Karpas-422 (cell line): ENCODE measurements at places on chromosomes 7 and 10.

DNA sequence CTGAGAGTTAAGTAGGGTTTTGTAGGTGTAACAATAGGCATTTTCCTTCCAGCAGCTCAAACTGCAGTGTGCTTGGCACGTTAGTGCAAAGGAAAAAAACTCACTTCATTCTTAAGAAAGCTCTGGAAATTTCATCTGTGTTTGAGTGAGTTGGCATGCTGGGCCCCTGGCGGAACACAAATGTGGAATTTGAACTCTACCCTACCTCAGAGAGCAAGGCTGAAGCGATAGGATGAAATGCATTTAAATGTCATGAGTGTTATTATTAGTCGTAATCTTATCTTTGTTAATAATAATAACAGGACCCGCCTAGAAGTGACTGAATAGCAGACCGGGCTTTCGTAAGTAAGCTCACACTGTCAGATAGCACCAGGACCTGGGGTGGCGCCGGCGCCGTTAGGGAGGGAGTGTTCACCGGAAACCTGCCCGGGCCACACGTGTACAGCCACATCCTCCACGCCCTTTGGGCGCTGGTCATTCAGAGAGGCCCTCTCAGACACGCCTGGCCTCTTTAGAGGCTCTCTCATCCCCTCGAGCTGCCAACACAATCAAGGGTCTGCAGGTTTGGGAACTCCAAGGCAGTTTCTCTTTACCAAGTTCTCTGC is 63.5 kb downstream of the GRK5 start:
- DNase-seq = no peak

DNA sequence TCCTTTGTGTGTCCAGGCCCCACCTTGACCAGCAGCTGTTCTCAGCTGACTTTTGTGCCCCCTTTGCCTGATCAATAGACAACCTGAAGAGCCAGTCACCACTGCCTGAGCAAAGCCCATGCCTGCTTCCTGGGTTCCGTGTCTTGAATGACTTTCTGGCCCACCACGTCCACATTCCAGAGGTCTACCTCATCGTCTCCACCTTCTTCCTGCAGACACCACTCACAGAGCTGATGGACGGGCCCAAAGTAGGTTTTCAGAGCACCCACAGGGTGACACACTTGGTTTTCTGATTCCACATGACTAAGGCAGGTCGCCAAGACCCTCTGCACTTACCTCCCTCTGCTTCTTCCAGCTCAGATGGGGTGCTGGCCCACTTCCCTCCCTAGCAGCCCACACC is 126.8 kb downstream of the WDFY4 start:
- DNase-seq = no peak

DNA sequence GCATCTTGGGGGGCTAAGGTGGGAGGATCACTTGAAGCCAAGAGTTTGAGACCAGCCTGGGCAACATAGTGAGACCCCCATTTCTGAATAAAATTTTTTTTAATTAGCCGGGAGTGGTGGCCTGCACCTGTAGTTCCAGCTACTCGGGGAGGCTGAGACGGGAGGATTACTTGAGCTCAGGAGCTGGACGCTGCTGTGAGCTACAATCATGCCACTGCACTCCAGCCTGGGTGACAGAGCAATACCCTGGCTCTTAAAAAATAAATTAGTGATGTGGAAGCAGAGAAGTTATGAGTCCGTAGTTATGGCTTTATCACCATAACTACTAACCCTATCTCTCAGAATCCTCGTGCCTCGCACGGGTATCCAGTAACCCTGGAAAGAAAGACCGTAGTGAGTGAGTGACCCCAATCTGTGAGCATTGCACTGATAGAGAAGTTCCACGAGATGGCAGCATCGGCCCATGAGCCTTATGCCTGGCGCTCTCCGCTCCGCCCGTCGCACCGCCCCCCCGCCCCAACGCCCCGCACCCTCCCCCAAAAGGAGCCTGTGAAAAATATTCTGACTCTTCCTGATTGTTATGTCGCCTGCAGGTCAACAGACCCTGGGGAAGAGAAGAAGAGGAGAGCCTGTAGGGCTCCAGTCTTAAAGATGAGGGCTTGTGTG is 4.9 kb upstream of the SLC29A3 start:
- DNase-seq = peak; percentile 80

DNA sequence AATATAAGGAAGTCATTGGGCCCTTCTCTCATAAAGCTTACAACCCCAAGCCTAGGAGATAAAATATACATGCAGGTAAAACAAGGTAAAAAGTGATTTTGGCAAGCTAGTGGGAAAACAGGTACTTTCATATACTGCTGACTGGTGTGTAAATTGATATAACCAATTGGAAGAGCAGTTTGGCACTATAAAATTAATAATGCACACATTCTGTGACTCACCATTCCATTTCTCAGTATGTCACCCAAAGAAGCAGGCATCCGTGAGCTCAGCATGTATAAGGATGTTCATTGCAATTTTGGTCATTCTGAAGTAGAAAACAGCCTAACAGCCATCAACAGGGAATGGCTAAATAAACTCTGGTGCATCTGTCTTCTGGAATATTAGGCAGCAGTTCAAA is 2.9 kb downstream of the MACROH2A2 start:
- DNase-seq = no peak

- DNase-seq = no peak
These were observed 430 bp downstream of the PON3 start for GRCh38 chr7:95395755-95396135.

DNA sequence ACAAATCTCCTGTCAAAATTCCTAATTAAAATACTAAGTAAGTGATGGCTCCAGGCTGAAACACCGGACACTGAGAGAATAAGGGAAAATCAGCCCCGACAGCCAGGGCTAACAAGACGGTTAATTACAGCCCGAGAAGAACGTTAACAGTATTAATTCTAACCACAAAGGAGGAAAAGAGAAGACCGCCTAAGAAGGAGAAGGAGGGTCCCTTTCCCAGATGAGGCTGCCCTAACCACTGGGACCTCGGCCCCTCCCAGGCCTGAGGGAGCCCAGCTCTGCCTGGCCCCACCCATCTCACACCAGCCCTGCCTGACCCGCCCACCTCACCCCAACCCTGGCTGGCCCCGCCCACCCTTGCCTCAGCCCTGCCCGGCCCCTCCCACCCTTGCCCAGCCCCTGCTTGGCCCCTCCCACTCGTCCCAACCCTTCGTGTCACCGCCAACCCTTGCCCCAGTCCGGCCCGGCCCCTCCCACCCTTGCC is 51.3 kb downstream of the PWWP2B start:
- DNase-seq = peak; percentile 81

GRCh38 chr7:82542665-82543064 is 99.1 kb upstream of the CACNA2D1 start:
- no peak for DNase-seq

DNA sequence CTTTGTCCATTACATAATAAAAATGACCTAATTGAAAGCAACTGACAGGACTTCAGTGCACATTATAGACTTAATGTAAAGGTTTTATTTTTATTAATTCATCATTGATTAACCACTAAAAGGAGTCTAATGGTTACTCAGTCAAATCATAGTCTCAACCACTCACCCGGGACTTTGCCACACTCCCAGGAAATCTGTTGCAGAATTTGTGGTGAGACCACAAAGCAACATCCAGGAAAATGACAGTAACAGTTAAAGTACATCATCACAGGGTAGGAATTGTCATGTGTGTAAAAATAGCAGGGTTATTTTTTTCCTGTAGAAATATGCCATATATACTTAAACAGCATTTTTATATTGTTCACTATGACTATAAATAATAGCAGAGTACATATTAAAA is 6.3 kb upstream of the HGF start:
- no peak for DNase-seq

GRCh38 chr10:117950408-117950807 is 96.3 kb downstream of the RAB11FIP2 start:
- DNase-seq = no peak

GRCh38 chr10:43949351-43949750 is 300.7 kb upstream of the ZNF32 start:
- no peak for DNase-seq

- peak; percentile 52 for DNase-seq
These were observed 234.4 kb upstream of the IMMP2L start for GRCh38 chr7:111796671-111797070.

- no peak for DNase-seq
These were observed 69.4 kb downstream of the VOPP1 start for GRCh38 chr7:55502858-55503440.

DNA sequence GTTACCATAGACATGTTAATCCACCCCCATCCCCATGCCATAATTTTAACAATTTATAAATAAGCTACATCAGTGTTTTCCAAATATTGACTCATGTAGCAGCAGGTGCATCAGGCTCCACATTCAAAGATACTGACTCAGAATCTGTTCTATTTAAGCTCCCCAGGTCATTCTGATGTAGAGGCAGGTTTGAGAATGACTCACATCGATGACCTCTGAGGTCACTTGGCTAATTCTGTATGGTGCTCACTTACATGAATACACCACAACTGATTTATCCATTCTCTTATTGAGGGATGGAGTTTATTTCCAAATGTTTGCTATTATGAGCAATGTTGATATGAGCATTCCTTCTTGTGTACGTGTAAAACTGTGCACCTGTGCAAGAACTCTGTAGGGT is 1159.0 kb downstream of the TYW1 start:
- no peak for DNase-seq

DNA sequence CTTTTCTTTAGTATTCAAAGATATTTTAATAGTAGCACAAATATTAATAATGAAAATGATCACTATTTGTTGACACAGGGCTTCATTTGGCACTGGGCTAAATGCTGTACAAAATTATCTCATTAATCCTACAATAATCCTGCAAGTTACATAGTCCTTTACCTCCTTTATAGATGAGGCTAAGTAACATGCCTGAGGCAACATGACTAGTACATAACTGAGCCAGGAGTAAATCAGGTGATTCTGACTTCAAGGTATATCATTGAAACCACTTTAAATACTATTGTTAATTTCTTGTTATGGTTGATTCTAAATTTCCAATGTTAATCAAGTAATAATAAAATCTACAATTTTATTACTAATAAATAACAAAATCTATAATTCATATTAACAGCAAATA is 39.8 kb downstream of the SEM1 start:
- no peak for DNase-seq

GRCh38 chr10:97349752-97350513 is 15.4 kb upstream of the FRAT2 start:
- DNase-seq = no peak

DNA sequence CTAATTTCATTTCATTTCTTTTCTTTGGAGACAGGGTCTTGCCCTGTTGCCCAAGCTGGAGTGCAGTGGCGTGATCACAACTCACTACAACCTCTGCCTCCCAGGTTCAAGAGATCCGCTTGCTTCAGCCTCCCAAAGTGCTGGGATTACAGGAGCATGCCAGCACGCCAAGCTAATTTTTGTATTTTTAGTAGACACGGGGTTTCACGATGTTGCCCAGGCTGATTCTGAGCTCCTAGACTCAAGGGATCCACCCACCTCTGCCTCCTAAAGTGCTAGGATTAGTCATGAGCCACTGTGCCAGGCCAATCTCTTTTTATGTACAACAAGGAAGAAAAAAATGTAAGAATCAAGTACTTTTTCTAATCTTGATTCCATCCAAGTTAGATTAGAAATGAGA is 10.7 kb upstream of the KMT2E start:
- DNase-seq = no peak

DNA sequence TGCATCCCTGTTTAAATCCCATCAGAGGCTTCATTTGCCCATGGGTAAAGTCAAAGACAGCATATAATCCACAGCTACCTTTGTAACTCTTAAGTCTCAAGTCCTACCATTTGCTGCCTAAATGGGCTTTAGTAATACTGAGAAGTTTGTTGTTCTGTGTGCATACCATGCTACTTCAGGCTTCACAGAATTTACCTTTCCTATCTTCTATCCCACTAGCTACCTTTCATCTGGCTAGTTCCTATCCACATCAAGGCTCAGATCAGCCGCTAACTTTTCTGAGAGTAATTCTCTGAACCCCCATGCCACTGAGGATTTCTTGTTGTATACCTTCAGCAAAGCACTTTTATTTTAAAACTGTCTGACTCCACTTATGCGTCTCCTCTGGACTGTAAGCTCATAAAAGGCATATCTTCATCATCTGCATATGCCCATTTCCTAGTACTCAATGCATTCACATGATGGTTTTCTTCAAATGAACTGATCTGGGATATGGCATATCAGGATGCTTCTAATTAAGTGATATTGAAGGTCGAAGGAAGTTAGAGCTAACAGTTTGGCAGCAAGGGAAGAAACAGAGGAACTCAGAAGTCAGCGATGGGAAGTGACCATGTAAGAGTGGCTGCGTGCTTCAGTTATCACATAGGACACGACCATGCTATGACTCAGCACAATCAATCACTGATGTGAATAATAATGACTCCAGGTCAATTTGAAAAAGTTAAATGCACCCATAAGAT is 283.9 kb upstream of the DKK1 start:
- DNase-seq = no peak

GRCh38 chr10:13536674-13537366 is 8.0 kb upstream of the BEND7 start:
- peak; percentile 63 for DNase-seq

- no peak for DNase-seq
These were observed 223.5 kb downstream of the DNAJB6 start for GRCh38 chr7:157560258-157560654.

DNA sequence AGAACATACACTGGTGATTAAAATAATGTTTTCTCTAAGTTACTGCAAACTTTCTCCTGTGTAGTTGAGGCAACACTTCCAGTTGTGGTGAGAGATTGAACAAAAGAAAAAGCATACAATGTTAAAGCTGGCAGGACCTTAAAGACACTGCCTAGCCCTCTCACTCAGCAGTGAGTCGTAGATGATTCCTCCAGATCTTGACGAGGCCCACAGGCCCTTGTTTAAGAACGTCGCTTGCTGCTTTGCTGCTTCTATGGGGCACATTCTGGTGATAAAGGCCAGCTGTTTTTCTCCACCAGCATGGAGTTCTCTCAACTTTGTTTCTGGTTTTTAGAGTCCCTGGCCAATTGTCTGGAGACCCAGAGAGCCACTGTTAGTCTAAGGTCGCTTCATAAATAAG is 2.8 kb upstream of the DENND11 start:
- no peak for DNase-seq

DNA sequence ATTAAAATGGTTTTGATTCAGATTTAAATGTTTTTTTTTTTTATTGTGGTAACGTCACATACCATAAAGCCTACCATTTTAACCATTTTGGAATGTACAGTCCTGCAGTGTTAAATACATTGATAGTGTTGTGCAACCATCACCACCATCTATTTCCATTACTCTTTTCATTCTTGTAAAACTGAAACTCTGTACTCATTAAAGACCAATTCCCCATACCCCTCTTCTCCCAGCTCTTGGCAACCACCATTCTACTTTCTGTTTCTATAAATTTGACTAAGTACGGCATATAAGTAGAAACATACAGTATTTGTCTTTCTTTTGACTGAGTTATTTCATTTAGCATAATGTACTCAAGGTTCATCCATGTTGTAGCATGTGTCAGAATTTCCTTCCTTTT is 96.2 kb downstream of the EXOC4 start:
- no peak for DNase-seq

GRCh38 chr10:34653530-34653929 is 161.6 kb downstream of the PARD3 start:
- DNase-seq = no peak

- DNase-seq = no peak
These were observed 19.6 kb downstream of the CAMK2B start for GRCh38 chr7:44305564-44306507.
